Fibroblast of the conjunctiva (primary cell): ENCODE measurements at places on chromosomes 7 and 10.

DNA sequence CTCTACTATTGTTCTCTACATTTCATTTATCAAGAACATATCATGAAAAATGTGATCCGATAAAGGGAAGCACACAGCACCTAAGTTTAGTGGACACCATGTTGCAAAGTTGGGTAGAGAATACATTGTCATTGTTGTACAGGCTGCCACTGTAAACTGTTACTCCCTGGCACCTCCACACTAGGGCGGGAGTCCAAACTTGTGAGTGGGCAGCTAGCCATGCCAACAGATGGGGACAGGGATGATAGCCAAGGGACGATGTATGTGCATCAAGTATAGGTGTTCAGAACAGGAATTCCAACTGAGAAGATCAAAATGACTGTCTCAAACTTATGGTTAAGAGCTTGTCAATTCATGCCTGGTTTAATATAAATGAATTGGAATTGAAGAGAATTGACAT, 31.1 kb upstream of the COMMD3 start:
- DNase-seq, result no peak

DNA sequence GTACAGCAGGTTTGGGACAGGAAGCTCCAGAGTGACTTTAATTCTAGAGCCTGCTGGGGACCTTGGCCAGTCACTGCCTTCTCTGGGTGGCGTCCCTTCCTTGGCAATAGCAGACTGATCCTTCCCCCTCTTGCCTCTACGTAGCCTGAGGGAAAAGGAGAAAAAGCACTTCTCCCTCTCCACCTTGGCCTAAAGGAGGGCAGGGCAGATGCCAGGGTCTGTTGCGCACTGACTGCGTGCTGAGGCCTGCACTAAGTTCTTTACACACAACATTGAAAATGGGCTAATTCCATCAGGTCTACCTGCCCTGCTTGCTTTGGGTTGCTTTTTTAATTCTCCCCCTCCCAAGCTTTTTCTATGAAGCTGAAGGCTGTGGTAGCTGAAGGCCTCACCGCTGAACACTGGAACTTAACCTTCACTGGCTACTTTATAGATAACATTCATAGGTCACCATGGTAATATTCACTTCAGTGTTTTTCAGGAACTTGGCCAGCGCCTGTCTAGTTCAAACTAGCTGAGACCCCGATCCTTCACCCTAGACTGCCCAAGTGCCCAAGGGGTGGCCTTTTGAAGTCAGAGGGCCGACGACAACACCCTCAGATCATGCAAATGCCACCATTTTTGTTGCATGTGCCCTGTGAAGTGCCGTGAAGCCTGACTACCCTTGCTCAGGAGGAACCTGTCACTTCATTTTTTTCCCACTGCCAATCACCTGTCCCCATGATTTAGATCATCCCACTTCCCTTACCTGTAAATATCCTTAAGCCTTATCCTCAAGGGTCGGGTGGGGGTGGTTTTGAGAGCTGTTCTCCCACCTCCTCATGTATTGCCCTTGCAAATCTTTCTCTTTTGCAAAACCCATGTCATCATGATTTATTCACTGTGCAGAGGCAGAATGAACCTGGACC, 28.7 kb downstream of the PRF1 start:
- no peak for DNase-seq

DNA sequence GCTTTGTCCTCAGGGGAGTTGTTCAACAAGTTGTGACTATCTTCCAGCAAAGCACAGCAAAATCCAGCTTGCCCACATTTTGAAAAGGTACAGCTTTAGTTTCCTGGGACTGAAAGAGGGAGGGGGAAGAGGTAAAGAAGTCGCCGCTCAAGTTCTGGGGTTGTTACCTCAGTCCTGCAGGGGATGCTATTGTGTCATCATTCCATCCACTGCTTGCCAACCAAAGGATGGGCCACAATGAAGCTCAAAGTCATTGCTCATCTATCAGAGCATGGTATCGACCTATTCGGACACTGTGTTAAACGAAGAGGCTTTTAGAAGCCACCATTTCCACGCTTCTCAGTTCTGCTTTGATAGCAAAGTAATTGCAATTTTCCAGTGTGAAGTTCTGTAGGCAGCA, 34.3 kb downstream of the NPY start:
- no peak for DNase-seq

DNA sequence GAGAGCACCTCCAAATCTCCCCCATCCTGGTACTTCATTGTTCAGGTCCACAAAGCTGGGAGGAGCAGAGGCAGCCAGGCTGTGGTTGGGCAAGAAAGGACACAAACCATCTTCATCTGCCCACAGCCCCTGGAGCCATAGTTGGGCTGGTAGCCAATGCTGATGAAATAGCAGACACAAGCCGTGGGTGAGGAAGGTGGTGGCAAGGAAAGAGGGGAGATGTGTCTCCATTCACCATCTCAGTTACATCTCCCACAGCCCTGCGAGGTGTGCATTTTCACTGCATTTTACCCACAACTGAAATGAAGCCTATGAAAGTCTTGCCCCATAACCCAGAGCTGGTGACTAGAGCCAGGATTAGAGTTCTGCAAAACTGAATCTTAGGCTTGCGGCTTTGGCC, 35.0 kb downstream of the PIK3AP1 start:
- no peak for DNase-seq
